ENCODE measurements at places on chromosomes 2 and 18.

GRCh38 chr2:100344433-100344832 lies 22.1 kb upstream of the LONRF2 start:
- DNase-seq = no peak

DNA sequence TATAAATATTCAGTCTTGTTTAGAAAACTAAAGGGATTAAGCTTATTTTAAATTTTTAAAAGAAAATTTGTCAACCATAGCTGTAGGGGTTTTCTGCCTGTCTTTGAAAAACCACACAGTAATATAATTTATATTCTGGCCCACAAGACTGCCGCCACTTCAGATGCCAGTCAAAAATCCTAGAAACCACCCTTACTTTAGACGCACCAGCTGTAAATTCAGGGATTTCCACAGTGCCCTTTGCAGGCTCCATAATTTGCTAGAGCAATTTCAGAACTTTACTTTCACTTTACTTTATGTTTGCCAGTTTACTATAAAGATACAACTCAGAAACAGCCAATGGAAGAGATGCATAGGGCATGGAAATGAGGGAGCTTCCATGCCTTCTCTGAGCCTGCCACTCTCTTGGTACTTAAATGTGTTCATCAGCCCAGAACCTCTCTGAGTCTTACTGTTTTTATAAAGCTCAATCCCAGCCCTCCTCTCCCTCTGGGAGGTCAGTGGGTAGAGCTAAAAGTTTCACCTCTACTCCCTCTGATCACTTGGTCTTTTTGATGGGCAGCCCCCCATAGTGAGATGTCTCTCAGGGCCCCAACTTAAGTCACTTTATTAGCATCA lies 63.3 kb downstream of the KYNU start:
- DNase-seq = no peak

DNA sequence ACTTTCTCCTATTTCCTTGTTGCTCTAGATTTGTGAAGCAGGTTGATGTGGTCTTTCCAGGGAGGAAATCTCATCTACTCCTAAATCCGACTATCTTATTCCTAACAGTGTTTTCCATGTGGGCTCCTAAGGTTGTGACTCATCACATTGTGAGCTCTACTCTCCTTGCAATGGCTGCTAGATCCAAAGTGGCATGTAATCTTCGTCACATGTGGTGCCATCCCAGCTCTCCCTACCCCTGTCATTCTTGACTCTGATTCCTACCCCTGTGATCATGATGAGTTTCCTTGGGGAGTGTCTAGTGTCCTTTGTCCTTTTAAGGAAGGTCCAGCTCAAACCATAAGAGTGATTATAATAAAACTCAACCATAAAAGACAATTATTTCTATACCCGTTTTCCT lies 47.3 kb upstream of the GULP1 start:
- no peak for DNase-seq

- no peak for DNase-seq
Measured at GRCh38 chr2:38268691-38269327, 108.3 kb downstream of the ATL2 start.

- DNase-seq = no peak
Measured at GRCh38 chr2:99827296-99827999, 314.9 kb downstream of the AFF3 start.

DNA sequence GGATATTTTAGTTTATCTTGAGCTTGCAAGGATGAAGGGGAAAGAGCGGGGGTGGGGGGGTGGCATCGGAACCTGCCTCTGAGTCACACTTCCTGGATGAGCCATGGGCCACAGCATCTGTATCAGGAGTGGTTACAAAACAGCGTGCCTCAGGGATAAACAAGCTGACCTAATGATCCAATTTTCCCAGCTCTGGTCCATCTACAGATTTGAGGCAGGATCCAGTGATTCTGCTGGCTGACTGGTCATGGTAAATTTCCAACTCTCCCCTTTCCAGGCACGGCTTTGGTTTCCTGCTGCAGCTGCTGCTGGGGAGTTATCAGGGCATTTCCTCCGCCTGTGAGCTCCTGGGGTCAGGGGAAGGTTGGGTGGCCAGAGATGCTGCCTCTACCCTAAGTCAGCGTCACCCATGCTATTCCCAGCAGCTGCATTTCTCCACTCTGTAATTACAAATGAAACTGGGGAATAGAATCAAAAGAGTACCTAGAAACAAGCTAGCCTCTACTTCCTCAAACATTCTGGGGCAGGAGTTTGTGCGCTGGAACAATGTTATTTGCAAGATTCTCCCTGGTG lies 4.7 kb upstream of the HPCAL1 start:
- DNase-seq = peak; percentile 59

DNA sequence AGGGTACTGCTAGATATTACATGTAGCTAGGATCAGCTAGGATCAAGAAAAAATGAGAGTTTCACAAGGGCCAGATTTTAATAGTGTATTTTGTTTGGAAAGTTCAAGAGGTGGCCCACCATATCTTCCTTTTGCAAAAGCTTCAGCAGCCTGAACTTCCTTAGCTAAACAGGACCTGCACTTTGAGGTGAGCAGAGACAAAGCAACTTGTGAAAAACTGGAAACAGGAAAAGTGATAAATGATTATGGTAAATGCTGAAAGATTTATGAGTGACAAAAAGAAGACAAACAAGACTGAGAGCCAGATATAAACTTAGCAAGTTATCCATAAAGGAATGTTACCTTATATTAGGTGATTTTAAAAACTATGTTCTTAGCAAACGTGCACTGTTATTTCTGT lies 123.6 kb downstream of the ZNF521 start:
- DNase-seq = no peak

DNA sequence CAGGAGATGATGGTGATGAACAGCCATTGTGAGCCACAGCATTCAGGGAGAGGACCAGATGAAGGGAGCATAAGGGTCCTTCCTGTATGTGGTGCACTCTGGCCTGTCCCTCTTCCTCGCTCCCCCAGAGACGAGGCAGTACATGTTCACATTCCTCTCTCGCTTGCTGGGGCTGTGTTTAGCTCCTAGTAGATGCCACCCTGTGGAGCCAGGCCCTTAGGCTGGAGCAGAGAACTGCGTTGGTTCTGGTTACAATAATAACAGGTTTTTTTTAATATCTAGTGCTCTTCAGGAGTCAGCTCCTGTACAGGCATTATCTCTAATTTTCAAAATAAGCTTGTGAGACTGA lies 171.1 kb upstream of the MYT1L start:
- no peak for DNase-seq

DNA sequence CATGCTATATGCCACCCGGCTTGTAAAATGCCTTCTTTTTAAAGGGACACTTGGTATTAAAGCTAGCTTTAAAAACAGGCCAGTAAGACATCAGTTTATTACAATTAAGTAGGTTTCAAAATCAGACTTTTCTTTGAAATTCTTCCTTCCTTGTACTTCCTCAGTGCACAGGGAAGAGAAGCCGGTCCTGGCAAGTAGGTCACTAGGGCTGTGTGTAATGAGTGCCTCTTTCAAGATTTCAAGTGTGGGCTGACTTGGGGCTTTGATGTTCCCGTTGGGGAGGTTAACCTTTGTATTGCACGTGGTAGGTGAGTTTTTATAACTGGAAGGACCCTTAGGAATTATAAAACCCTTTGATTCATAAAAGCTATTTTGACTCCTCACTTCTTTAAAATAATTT lies 566.4 kb upstream of the ID2 start:
- DNase-seq = no peak

GRCh38 chr2:218895759-218896500 lies 15.3 kb downstream of the WNT10A start:
- no peak for DNase-seq
